ENCODE measurements at places on chromosomes 11 and 22.
A peak's percentile ranks its signal among the peaks of the same experiment; 100 is the strongest.

GRCh38 chr11:12163181-12163941 lies 53.0 kb downstream of the MICAL2 start:
- DNase-seq = peak; percentile 95

GRCh38 chr11:93368022-93368421 lies 37.5 kb downstream of the DEUP1 start:
- no peak for DNase-seq

DNA sequence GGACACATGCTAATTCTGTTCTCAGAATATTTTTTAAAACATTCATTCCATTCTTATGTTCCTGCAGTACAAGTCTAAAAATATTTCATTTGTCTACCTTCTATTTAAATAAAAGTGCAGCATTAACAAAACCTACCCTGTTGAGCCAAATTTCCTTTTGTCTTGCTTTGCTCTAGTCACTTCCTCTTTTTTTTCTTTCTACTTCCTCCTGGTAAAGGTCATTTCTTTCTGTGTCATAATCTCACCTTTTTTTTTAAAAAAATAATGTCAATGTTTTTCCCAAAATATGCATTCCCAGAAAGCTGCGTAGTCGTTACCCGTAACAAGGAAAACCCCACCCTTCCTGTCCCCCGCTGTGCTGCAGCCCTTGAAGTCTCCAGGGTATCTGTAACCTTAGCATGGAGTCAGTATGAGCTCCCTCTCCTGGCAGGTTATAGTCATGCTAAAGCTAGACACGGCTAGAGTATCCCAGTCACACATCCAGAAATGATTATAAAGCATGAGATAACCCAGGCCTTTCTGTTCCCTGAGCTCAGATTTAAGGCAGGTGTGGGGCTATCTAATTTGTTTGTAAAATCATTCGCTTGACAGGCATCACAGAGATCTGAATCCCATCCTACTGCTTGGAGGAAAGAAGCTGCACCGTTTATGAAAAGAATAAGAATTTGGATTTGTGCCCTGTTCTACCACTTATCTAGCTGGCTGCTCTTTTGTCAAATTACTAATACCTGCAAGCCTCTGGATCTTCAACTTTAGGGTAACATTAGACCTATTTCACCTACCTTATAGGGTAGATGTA lies 51.1 kb upstream of the EED start:
- peak; percentile 79 for DNase-seq

- no peak for DNase-seq
Measured at GRCh38 chr11:6204706-6205105, 651 bp upstream of the C11orf42 start.

Data from astrocyte of the spinal cord (primary cell).